ENCODE measurements at places on chromosomes 7 and 10.

DNA sequence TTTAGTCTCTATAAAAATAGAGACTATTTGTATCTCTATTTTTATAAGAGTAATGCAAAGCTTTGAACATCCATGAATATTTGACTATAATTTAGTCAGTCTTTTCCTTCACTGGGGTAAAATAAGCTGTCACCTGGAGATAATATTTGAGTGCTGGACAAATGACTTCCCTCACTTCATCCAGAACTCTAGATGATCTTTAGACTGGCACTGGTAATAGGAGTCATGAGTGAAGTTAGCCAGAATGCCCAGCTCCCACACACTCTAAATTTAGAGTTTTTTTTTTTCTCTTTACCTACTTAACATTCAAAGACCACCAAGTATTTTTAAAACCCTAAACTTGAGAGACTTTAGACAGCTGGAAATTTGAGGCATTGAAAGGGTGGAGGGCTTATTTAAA is 100.7 kb downstream of the LSMEM1 start:
- DNase-seq, result no peak

DNA sequence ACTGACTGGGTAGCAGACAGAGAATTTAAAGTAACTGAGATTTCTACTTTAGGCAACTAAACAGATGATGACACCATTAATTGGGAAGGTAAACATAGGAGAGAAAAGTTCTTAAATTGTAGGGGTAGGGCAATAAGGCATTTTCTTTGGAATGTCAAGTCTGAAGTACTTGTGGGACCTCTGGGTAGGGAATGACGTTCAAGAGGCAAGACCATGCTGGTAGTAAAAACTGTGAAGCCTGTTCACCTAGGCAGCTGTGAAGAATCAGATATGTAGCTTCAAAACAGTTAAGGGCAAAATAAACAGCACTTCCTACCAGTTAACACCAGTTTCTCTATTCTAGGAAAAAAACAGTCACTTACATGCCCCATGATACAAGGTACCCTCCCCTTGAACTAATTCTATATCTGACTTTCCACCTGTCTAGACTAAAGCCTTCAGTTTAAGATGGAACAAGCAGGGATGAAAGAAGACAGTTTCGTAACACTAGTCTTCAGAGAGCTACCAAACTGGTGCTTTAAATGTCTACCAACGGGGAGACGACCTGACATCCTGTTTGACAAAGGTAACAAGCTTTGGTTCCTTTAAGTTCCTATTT is 63.1 kb upstream of the KCNIP2 start:
- DNase-seq, result no peak

DNA sequence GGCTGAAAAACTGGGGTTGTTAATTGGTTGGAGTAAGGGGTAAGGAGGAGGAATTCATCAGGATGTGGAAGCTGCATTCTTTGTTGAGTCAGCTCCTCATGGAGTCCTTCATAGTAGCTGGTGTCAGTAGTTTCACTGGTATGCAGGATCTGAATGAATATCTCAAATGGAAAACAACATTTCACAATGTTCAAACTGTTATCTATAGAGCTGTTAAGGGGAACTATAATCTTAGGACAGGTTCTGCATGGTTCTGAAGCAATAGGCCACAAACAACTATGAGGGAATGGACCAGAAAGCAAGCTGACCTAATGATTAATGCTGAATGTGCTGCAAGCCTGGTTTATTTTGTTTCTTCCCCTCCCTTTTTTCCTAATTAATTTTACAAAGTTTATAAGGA is 225.8 kb downstream of the IPMK start:
- no peak for DNase-seq

DNA sequence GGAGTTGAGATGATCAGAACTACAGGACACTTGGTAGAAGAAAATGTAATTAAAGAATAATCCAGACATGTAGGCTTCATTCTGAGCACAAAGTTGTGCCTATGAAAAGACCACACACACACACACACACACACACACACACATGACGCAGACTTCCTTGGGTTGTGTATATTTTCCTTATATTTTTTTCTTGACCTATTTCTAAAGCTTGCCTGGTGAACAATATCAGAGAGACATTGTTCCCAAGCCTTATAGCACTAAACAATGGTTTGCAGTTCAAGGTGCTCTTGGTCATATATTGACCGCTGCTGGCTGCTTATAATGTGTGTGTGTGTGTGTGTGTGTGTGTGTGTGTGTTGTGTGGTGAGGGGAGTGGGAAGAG is 202.7 kb downstream of the PRPF18 start:
- no peak for DNase-seq

GRCh38 chr7:66974986-66975590 is 20.3 kb downstream of the SBDS start:
- DNase-seq, result no peak

- DNase-seq, result no peak
Observed at GRCh38 chr10:34722404-34722803, 92.7 kb downstream of the PARD3 start.

GRCh38 chr10:102419269-102420180 is 940 bp upstream of the PSD start:
- peak; percentile 81 for DNase-seq

GRCh38 chr10:101573885-101574753 is 13.9 kb downstream of the POLL start:
- no peak for DNase-seq

DNA sequence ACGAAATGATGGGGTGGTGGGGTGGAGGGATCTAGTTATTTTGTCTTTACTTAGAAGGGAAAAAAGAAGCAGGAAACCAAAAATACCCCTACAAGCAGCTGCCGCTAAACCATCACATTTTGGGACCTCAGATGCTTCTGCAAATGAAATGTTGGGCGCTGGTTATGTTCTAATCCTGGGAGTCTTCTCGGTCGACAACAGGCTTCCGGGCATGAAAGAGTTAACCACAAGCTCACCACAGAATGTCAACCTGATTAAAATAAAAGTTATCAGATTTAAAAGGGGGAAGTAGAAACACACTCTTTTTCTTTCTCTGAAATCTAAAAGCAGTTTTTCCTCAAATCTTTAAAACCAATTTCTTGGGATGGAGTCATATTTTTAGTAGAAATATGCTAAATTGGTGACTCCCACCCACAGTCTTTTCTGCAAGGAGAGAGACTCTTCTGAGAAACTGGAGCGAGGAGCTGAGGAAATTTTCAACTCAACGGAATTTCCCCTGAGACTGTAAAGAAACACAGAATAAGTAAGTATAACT is 16.8 kb downstream of the IL2RA start:
- DNase-seq, result no peak

DNA sequence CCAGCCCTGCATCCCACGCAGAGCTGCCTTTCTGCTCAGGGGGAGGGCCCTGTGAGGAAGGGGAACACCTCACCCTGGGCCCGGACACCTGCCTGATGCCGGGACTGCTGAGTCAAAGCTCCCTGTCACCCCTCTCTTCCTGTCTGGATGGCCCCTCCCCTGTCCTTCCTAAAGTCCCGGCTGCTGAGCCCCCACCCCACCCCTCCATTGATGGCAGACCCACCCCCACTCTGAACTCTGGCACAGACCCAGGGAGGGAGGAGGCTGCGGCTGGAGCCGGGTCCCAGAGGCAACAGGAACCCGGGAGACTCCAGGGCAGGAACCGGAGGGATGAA is 78.7 kb downstream of the ELFN1 start:
- DNase-seq, result no peak

GRCh38 chr10:91345716-91346115 is 64.4 kb upstream of the HECTD2 start:
- DNase-seq, result no peak

DNA sequence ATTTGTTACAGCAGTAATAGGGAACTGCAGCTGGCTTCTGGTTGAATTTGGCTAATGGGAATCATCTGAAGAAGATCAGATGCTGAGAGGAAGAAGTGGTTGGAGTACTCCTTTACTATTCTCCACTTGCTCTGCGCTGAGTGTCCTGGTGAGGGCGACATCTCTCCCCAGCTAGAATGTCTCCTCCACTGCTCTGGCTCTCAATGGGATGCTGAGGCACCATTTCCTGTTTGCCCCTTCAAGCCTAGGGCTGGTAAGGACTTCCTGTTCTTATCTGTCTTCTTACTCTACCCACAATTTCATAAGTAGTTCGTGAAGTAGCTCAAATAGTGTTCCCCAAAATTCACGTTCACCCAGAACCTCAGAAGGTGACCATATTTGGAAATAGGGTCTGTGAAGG is 43.2 kb upstream of the TES start:
- no peak for DNase-seq

GRCh38 chr7:35336444-35336843 is 82.5 kb upstream of the TBX20 start:
- DNase-seq, result no peak

DNA sequence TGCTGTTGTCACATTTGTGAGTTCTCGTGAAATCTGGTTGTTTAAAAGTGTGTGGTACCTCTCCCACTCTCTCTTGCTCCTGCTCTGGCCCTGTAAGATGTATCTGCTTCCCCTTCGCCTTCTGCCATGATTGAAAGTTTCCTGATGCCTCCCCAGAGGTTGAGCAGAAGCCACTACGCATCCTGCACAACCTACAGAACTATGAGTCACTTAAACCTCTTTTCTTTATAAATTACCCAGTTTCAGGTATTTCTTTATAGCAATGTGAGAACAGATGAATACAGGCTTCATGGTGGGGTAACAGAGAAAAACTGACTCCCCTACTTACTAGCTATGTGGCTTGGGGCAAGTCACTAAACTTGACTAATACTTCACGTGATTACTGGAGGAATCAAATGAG is 18.0 kb upstream of the STEAP4 start:
- no peak for DNase-seq

GRCh38 chr7:6725003-6725402 is 18.3 kb upstream of the ZNF12 start:
- DNase-seq, result no peak

- DNase-seq, result no peak
Observed at GRCh38 chr7:112437072-112437471, 13.2 kb upstream of the IFRD1 start.

DNA sequence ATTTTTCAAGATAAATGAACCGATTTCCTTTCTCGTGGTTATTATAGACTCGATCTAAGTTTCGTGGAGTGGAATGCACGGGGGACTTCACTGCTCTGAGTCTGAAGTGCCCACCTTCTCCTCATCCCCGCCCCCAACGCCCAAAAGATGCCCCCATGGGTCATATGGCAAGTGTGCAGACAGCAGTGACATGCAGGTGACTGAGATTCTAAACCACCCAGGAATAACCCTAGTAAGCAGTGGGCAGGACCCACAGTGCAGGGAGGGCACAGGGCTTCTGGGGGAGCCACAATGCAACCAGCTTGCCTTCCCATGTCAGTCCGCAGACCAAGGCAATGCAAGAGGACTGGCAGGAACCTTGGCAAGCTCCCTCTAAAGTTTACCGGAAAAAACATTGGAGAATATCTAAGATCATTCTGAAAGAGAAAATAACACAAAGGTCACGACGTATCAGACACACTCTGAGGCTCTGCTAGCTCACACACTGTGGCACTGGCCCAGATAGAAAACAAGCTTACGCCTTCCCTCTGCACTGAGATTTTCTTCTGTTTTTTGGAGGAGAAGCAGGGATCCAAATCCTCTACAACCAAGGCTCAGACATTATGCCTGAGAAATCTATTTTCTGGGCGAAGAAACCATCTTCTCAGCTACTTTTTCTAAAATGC is 239.6 kb downstream of the MAD1L1 start:
- no peak for DNase-seq

DNA sequence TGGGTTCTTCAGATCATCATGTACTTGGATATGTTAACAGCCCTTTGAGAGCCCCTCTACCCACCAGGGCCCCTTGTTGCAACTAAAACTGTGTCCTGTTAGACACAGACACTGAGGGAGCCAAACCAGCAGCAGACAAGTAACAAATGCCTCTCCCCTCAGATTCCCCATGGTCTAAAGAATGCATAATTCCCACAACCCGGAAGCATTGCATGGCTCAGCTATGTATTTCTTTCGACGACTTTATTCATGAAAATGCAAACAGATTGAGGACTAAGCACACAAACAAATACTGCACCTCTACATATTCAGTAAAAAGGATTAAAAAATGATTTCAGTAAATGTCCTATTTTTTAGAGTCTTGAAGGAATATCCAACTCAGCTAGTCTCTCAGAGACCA is 70.1 kb upstream of the HECW1 start:
- no peak for DNase-seq

DNA sequence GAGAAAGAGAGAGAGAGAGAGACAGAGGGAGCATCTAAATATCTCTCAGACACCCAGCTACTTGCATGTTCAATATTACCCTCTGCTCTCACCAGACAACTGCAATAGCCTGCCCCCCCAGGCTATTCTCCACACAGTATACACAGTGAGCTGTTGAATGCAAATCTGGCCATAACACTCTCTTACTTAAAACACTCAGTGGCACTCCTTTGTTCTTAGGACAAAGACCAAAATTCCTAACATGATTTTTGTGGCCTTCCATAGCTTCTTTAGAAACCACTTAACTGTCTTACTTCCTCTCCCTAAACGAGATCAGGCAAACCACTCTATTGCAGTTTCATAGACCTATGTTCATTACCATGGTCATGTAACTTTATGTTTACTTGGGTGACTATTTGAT is 903.6 kb upstream of the AUTS2 start:
- DNase-seq, result no peak

DNA sequence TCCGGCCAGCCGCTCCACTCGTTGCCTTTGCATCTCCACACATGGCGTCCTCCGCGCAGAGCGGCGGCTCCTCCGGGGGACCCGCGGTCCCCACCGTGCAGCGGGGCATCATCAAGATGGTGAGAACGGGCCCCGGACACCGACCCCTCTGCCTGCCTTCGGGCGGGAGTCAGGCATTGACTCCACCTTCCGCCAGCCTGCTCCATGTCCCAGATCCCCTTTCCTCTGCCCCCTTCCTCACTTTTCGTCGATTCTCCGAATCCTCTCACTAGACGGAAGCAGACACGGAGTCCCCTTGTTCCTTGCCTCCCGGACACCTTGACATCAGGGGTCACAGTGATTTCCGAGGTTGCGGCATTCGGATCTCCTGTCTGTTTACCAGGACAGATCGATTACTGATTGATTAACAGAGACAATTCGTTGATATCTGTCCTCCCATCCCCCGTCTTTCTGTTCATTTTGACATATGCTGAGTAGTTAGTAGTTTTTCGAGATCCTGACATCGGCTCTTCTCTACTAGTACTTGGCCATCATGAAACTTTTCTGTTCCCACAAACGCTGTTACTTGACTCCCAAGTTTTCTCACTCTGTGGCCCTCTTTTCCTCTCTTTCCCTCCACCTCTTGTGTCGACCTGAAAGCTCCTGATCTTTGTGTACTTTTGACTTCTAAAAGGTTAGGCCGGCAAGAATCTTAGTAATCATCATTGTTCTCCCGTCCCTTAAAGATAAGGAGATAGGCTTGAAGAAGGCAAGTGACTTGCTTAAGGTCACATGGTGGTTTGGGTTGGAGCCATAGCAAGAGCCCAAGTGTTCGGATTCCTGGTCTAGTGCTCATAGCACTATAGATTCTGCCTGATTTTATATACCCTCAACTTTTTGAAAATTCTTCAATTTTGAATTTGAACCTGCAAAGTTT is 597 bp downstream of the SND1 start:
- peak; percentile 3 for DNase-seq

Data from T47D (cell line).